Osteocyte (in vitro differentiated cells): ENCODE measurements at places on chromosomes 13 and 19.

DNA sequence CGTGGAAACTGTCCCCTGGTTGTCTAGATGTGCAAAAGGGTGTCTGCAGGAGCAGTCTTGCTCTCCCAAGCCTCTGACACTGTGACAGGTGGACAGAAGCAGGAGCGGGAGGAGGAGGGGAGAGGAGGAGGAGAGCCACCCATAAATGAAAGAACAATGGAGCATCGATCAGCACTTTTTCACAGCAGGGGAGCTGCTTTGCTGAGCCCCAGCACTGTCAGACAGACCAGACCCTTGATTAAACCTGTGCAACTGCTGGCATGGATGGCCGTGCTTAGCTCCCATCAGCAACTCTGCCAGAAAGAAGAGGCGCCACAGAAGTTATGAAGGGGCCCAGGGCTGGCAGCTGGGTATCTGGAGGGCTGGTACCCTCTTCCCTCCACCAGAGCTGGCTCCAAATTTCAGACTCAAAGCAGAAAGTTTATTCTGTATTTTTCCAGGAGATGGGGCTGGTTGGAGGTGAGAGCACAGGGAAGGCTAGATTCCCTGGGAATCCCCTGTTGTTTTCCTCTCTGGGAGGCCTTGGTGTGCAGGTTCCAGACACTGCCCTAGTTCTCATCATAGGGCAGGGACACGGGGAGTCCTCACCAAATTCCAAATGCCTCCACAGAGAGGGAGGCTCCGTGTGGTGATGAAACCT is 1192.2 kb downstream of the UQCRFS1 start:
- DNase-seq: peak; percentile 59

DNA sequence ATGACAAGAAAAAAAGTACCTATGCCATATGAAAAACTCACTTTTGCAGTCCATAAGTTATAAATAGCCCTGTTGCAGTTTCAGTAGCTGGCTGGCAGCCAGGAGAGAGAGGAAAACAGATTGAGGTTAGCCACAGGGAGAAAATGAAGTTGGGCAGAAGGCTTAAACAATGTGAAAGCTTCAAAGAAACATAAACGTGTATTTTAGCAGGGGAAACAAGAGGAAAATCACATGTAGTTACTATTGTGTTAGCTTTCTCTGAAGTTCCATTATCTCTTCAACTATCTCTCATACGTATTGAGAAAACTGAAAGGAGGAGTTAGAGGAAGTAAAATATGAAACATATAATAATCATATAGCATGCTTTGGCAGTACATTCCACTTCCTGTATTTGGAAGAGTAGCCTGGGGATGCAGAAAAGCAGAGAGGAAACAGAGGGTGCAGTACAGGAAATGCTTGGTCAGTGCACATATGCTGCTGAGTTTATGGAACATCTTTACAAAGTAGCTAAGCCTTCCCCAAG is 1551.1 kb downstream of the EFNB2 start:
- no peak for DNase-seq

- DNase-seq: no peak
Observed at GRCh38 chr13:21686751-21687391, 16.0 kb downstream of the FGF9 start.

- no peak for DNase-seq
Observed at GRCh38 chr13:39935155-39935554, 279.7 kb downstream of the COG6 start.

GRCh38 chr19:35045667-35046300 is 4.3 kb downstream of the HPN start:
- no peak for DNase-seq

DNA sequence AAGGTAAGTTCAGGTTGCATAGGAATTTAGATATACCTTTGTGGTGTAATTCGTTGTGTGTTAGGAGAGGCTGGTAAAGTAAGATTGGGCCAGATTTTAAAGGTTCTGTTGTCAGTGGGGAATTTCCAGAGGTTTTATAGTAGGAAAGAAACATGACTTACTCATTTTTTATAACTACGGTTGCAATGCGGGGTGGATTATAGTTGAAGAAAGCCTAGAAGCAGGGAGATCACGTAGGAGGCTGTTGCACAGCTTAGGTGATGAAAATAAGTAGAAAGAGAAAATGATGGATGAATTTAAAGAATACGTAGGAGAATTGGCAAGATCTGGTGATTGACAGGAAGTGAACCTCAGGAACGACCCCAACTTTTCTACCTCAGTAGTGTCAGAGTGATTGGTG is 61.1 kb downstream of the PIBF1 start:
- DNase-seq: no peak

GRCh38 chr13:106145997-106146864 is 389.2 kb downstream of the EFNB2 start:
- DNase-seq: no peak

DNA sequence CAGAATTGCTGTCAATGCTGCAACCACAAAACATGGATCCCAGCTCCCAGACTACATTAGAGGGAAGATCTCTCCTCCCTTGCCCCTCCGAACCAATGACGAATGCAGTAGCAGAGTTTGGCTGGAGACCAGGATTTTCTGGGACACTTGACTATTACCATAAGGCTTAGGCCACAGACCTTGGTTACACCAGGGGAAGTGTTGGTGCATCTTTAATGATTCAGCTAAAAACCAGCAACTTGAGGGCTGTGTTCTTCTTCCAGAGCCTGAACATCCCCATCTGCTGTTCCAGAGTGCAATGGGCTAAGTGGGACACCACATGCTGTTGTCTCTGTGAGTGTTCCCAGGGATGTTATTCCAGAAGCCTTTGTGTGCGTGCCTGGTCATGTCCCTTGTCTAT is 528.2 kb downstream of the LMO7 start:
- no peak for DNase-seq

DNA sequence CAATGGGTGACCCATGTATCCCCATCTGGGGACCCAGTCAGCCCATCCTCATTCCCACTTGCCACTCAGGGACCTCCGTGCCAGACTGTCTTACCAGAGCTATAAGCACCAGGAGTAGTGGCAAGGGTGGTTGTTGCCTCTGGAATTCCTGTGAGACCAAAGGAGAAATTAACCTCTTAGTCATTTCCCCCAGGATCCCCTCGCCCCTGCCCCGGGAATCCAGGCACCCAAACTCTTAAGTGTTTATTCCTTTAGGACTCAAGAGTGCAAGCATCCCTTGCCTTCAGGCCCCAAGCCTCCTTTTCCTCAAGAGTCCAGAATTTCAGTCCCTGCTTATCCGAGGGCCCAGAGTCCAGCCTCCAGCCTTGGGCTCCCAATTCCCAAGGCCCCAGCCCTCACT is 9.2 kb downstream of the NTN5 start:
- DNase-seq: no peak

DNA sequence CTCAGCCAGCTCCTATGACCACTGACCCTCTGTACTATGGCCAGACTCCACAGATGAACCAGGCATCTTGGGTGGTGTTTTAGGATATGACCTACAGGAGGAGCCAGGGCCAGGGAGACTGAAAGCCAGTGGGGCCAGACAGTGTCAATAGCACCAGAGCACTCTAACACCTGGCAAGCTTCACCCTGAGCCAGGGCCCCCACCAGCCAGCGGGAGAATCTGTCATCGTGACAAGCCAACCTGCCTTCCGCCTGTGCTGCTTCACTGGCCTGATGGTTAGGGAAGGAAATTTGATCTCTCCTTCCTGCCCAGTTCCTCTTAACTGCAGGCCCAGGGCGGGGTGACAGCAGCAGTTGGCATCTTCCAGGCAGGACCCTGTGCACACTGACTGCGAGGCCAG is 222.4 kb downstream of the UQCRFS1 start:
- no peak for DNase-seq

DNA sequence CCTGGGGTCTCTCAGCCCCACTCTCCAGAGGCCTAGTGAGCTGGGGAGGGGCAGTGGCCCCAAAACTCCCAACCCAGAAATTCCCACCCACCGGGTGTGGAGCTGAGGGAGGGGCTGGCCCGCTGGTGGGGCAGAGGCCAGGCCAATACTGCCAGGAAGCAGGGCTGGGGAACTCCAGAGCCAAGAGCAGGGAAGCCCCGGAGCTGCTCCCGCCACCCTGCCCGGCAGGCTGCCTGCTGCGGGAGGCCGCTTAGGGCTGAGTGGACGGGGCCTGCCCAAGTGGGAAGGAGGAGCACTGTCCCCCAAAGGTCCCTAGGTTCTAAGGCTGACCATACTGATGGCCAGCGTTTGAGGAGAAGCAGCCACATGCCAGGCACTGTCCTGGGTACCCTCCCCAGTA is 13.0 kb upstream of the RELB start:
- DNase-seq: no peak
